Tibial nerve (tissue), 4 donors: ENCODE measurements at places on chromosomes 3 and 15.

- no peak for DNase-seq
These were observed 145.1 kb upstream of the THRB start for GRCh38 chr3:24639481-24640329.

GRCh38 chr3:115790759-115791158 is 167.4 kb downstream of the GAP43 start:
- DNase-seq = no peak

DNA sequence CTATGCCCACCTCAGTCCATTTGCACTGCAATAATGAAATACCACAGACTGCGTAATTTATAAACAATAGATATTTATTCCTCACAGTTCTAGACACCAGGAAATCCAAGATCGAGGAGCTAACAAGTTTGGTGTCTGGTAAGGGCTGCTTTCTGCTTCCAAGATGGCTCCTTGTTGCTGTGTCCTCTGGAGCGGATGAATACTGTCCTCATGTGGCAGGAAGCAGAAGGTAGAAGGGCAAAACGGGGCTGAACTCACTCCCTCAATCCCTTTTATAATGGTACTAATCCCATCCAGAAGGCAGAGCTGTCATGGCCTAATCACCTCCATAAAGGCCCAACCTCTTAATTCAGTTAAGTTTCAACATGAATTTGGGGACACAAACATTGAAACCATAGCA is 75.3 kb downstream of the P2RY1 start:
- DNase-seq = no peak

- no peak for DNase-seq
These were observed 16.9 kb upstream of the RAB7A start for GRCh38 chr3:128709038-128709437.
